CD8-positive, alpha-beta T cell (primary cell): ENCODE measurements at places on chromosomes 7 and 10.
A peak's percentile ranks its signal among the peaks of the same experiment; 100 is the strongest.

GRCh38 chr7:117808341-117808757, 64.9 kb downstream of the CTTNBP2 start:
- no peak for DNase-seq

- DNase-seq, result no peak
These were observed 21.8 kb upstream of the EIF5AL1 start for GRCh38 chr10:79490400-79491142.

DNA sequence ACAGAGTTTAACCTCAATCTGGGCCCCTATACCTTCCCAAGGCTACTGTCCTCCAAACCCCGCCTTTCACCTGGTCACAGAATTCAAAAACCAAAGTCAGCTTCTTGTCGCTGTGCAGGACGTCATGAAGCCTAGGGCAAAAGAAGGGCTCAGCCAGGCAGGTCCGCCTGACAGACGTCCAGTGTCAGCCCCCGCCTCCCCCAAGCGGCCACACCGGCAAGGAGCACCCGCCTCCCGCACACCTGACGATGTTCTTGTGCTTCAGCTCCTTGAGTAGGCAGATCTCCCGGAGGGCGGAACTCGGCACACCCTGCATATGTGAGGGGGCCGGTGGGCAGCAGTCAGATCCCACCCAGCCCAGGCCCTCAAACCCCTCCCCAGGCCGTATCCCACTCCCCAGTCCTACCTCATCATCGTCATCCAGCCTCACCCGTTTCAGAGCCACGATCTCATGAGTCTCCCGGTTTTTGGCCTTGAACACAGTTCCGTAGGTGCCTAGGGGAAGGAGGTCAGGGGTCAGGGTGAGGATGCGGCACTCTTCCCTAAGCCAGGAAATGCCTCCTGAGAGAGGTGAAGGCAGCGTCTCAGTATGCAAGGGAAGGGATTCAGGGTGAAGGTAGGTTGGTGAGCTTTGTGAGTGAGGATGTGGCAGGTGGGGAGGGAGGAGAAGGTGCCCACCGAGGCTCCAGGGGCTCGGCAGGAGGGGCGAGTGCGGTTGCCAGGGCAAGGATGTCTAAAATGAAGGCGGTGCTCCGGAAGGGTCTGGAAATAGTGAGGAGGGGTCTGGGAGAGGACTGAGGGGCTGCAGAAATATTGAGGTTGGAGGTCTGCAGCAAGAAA, 811 bp downstream of the CDK5 start:
- no peak for DNase-seq

DNA sequence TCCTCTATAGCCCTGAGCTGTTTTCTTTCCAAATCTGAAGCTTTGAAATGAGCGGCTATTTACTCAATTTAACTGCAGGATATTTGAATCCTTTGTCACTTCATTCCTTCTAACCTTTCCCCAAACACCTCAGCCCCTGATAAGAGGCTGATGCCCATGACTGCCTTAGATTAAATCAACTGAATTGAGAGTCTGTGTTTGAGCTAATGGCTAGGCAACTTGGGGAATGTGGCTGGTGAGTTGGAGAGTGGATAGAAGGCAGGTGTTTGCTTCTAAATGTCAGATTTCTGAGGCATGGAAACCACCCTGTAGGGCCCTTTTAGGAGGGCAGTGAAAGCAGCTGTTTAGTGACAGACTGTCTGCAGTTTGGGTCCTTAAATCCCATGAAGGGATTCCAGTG, 759.9 kb downstream of the LRMDA start:
- no peak for DNase-seq

GRCh38 chr10:49761789-49762565, at the start of gene OGDHL:
TSS of gene OGDHL (minus strand) at chr10:49762323. CDS start at chr10:49758592, 3,731 bp downstream.
- DNase-seq, result peak; percentile 39

DNA sequence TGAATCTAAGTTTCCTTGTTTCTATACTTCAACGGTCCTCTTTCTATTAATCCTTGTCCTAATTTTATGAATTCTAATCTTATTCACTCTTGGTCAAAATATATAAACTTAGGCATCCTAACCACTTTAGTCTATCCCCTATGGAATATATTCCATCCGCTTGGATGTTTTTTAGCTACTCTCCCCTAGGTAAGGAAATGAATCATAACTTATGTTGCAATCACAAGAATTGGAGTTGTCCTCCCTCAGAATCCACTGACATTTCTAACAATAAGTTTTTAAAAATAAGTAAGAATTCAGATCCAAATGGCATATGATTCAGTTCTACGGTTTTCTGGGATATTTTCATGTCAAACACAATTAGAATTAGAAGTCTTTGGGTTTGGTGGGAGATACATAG, 1081.6 kb downstream of the SORCS1 start:
- no peak for DNase-seq

- DNase-seq, result no peak
These were observed 14.6 kb upstream of the CYP3A5 start for GRCh38 chr7:99694201-99694911.

- DNase-seq, result no peak
These were observed 285.9 kb upstream of the ETV1 start for GRCh38 chr7:14275356-14275755.

DNA sequence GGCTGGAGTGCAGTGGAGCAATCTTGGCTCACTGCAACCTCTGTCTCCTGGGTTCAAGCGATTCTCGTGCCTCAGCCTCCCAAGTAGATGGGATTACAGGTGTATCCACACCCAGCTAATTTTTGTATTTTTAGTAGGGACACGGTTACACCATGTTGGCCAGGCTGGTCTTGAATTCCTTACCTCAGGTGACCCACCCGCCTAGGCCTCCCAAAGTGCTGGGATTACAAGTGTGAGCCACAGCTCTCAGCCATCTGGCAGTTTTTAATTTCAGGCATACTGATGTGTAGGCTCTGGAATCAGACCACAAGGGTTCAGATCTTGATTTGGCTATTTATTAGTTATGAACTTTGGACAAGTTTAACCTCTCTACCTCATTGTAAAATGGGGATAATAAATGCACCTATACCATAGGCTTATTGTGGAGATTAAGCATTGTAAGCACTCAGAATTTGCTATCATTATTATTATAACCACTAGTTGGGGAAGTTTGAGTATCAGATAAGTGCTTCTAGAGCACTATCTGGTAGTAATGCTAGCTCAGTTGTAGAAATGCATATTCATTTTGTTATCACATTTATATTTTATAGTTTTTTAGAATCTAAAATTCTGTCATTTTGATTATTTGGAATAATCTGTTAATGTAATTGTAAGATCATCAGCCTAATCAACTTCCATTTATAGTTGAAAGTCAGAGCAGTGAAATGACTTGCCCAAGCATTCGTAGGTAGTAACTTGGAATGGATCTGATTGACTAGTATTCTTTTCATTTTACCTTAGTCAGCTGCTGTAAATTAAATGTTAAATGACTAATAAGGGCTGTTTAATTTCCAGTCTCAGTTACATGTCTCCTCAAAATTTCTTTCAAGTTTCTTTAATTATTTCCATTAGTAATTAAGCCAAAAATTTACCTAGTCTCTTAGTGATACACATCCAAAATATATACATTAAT, 22.5 kb downstream of the KMT2E start:
- no peak for DNase-seq
